ENCODE measurements at places on chromosomes 6 and 20. TPM values are rescaled to one million over a fixed set of nuclear protein-coding genes. Genes with fewer than 3 reads are reported as not detected.

Gene RBM24
- total RNA-seq: 18.1 TPM

- DNase-seq: no peak
These were observed 79.5 kb upstream of the PREP start for GRCh38 chr6:105482227-105482844.

Gene CLVS2
- 2.1 TPM for total RNA-seq

Gene TP53INP2
- 5.8 TPM for total RNA-seq

DNA sequence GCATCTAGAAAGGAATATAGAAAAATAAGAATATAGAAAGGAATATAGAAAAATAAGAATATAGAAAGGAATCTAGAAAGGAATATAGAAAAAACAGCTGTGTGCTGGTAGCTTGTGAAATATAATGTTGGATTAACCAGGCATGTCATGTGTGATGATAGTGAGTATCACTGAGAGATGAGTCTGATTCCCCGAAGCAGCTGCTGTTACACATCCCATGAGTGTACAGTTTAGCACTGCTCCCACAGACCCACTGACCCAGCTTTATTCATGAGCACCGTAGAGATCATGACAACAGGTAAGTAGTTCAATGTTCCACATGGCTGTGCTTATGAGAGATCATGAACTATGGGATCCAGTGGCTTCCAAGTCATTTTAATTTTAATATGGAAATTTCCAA is 64.8 kb downstream of the SLC22A3 start:
- DNase-seq: no peak

Gene C6orf132
- total RNA-seq: 2.7 TPM

GRCh38 chr20:14838663-14839628 is 501.5 kb upstream of the FLRT3 start:
- no peak for DNase-seq

GRCh38 chr6:80553071-80553740 is 446.7 kb downstream of the BCKDHB start:
- DNase-seq: no peak

Gene C20orf144
- total RNA-seq: not detected

Gene OR2H2
- total RNA-seq: not detected

GRCh38 chr6:36769183-36769675 is 70.0 kb downstream of the CPNE5 start:
- no peak for DNase-seq

Gene IL22RA2
- not detected for total RNA-seq

Gene ZC2HC1B
- total RNA-seq: not detected

DNA sequence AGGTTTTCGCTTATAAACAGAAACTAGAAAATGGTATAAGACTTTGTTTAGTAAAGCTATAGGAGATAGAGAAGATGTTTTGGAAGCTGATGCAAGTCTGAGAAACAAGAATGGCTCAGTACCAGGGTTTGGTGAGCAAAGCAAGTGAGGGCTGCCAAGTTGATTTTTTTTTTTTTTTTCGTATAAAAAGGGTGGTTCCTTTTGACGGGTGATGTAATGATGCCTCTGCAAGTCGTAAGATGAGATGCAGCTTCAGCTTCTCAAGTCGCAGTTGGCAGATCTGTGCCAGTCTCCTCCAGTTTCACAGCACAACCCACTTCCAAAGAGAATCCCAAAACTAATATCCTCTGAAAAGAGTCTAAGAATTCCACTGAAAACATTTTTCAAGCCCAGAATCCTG is 252.8 kb upstream of the CDH4 start:
- DNase-seq: no peak

GRCh38 chr6:14075095-14075503 is 42.5 kb upstream of the CD83 start:
- peak; percentile 29 for DNase-seq

DNA sequence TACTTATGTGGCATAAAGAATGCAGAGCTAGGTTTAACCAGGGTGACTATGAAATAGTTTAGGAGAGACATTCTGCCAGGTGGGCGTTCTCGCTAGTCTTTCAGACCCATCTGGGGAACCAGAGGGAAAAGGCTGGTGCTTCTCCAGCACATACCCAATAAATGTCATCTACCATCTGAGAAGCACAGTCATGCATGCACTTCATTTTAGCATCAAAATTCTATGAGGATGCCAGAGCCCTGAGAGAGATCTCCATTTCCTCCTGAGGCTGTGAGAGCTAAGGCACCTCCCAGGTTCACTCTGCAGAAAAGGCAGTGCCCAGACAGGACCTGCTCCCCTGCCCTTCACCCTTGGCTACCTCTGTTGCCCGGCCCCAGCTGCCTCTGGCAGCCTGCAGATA is 231.7 kb upstream of the PRND start:
- no peak for DNase-seq

Gene TENT5A
- 154 TPM for total RNA-seq
